ENCODE measurements at places on chromosomes 11 and 22. TPM values are rescaled to one million over a fixed set of nuclear protein-coding genes. Genes with fewer than 3 reads are reported as not detected.

Gene DMC1
- 14.2 TPM for total RNA-seq

Gene KRTAP5-1
- total RNA-seq, result not detected

DNA sequence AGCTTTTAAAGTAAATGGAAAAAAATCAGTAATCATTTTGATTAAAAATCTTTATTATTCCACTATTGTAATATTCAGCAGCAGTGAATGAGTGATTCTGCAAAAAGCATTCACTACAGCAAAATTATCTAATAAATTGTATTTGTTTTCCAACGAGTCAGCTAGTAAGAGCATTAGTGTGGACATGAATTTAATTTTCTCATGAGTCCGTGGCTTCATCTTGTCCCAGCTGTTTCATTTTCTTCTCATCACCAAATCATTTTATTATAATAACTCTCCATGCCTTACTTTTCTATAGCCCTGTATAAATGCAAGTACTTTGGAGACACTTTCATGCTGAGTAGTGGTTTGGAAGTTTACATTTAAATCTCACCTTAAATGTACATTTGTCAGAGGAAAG is 66.2 kb downstream of the FANCF start:
- H3K4me1 ChIP-seq, result no peaks in the 10 kb centered on the region
- no peak overlapping the region for H3K27ac ChIP-seq
- H3K36me3 ChIP-seq, result no peaks in the 10 kb centered on the region
- no peaks in the 10 kb centered on the region for H3K27me3 ChIP-seq

Gene GNG3
- 0.24 TPM for total RNA-seq

GRCh38 chr11:115550291-115551059 is 46.3 kb upstream of the CADM1 start:
- H3K27me3 ChIP-seq, result no peaks in the 10 kb centered on the region
- no peaks in the 10 kb centered on the region for H3K4me1 ChIP-seq
- no peak overlapping the region for H3K4me3 ChIP-seq
- no peak overlapping the region for H3K27ac ChIP-seq
- no peaks in the 10 kb centered on the region for H3K36me3 ChIP-seq
- DNase-seq, result no peak

- DNase-seq, result no peak
- H3K4me1 ChIP-seq, result peaks cover 5% of the 10 kb centered on the region
- no peaks in the 10 kb centered on the region for H3K36me3 ChIP-seq
- no peak overlapping the region for H3K4me3 ChIP-seq
- no peaks in the 10 kb centered on the region for H3K27me3 ChIP-seq
These were observed 539.3 kb downstream of the SOX6 start for GRCh38 chr11:15817001-15817400.

DNA sequence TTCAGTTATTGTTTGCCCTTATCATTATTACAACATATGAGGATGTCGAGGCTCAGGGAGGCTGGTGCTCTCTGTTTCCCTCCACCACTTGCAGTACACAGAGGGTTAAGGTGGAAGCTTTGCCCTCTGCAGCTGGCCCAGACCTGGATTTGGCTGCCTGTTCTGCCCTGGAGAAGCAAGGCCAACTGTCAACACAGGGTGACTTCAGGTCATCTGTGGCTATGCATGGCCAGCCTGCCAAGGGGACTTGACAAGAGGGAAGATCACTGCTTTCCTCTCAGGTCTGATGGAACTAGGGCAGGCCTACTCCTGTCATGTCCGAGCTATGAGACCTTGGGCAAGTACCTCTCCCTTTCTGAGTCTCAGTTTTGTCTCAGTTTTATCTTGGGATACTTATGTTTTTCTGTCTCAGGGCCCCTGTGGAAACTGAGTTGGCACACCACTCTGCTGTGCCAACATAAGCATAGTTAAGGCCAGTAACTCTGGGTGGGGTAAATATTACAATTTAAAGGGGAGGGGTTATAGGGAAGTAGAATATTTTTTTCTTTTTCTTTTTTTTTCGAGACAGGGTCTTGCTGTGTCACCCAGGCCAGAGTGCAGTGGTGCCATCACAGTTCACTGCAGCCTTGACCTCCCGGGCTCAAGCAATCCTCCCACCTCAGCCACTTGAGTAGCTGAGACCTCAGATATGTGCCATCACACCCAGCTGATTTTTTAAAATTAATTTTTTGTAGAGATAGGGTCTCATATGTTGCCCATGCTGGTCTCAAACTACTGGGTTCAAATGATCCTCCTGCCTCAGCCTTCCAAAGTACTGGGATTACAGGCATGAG is 2.4 kb upstream of the THRSP start:
- DNase-seq, result no peak
- H3K4me3 ChIP-seq, result no peak overlapping the region
- H3K36me3 ChIP-seq, result peaks cover 5% of the 10 kb centered on the region
- H3K4me1 ChIP-seq, result no peaks in the 10 kb centered on the region
- H3K27me3 ChIP-seq, result no peaks in the 10 kb centered on the region

Gene NXPE2
- not detected for total RNA-seq

DNA sequence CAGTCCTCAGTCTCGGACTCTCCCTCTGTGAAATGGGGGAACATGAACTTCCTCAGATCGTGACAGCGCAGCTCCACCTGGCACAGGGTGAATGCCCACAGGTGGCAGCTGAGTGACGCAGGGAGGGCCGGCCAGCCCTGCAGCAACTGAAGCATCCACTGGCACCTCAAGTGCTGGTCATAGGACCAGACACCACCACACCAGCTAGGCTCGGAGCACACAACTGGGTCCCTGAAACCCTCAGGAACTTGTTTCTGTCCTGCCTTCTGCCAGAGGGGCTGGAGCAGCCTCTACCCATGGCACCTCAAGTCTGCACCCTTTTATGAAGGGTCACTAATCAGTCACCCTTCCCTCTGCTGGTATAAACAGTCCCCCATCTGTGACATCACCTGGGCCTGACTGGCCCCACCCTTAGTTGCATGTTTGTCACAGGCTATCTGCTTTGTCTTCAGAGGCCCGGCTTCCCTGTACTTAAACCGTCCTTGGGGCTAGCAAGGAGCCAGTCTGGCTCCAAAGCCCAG is 7.4 kb upstream of the CDC42BPG start:
- peaks cover 74% of the 10 kb centered on the region for H3K4me1 ChIP-seq
- H3K27ac ChIP-seq, result peak overlapping the region; percentile 87
- H3K4me3 ChIP-seq, result peak overlapping the region; percentile 73
- H3K36me3 ChIP-seq, result peaks cover 40% of the 10 kb centered on the region

DNA sequence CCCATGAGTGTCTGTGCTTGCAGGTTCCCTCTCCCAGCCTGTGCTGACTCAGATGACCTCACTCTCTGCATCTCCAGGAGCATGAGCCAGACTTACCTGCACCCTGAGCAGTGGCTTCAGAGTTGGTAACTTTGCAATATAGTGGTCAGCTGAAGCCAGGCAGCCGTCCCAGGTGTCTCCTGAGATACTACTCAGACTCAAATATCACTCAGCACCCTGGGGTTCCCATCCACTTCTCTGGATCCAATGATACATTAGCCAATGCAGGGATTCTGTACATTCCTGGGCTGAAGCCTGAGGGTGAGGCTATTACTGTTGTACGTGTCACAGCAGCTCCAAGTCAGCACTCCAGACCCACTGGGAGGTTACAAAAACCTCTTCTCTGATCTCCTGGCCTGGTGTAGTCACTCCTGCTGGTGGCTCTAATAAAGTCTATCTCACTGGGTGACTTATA is 87.8 kb upstream of the TOP3B start:
- peaks cover 13% of the 10 kb centered on the region for H3K27me3 ChIP-seq
- H3K36me3 ChIP-seq, result no peaks in the 10 kb centered on the region
- H3K4me3 ChIP-seq, result no peak overlapping the region
- H3K4me1 ChIP-seq, result no peaks in the 10 kb centered on the region
- H3K27ac ChIP-seq, result no peak overlapping the region
- no peak for DNase-seq

- DNase-seq, result no peak
- H3K27ac ChIP-seq, result no peak overlapping the region
- H3K4me1 ChIP-seq, result peaks cover 1% of the 10 kb centered on the region
- H3K27me3 ChIP-seq, result peaks cover 22% of the 10 kb centered on the region
- H3K4me3 ChIP-seq, result no peak overlapping the region
These were observed 22.5 kb upstream of the MPPED1 start for GRCh38 chr22:43389227-43389836.

GRCh38 chr11:62182147-62182891 is 7.7 kb upstream of the SCGB1D1 start:
- H3K27ac ChIP-seq, result no peak overlapping the region
- no peak overlapping the region for H3K4me3 ChIP-seq
- H3K4me1 ChIP-seq, result no peaks in the 10 kb centered on the region
- no peak for DNase-seq
- peaks cover 16% of the 10 kb centered on the region for H3K27me3 ChIP-seq

Gene B3GAT1
- 0.28 TPM for total RNA-seq

Gene SAA1
- not detected for total RNA-seq

Gene OR2AG2
- total RNA-seq, result 0.62 TPM

Gene MMP11
- 0.70 TPM for total RNA-seq

- H3K4me3 ChIP-seq, result peak overlapping the region; percentile 81
- no peaks in the 10 kb centered on the region for H3K27me3 ChIP-seq
- peaks cover 62% of the 10 kb centered on the region for H3K4me1 ChIP-seq
- H3K36me3 ChIP-seq, result peaks cover 43% of the 10 kb centered on the region
- peak overlapping the region; percentile 99 for H3K27ac ChIP-seq
These were observed 21.6 kb upstream of the ADSL start for GRCh38 chr22:40324468-40325305.

DNA sequence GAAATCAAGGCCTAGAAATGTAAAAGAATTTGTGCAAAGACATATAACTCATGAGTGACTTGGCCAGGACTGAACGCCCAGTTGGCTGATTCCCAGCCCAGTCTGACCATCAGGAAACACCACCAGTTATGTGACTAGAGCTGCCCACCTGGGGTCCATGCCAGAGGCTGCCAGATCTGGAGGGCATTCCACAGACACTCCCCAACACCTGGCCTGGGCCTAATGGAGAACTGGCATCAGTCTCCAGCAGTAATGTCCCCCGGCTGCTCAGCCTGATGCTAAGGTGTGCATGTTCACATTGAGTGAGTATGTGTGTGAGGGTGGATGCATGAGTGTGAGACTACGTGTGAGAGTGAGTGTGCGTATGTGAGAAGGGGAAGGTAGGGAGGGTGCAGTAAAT is 15.7 kb downstream of the PLAAT3 start:
- no peaks in the 10 kb centered on the region for H3K27me3 ChIP-seq
- DNase-seq, result no peak
- no peak overlapping the region for H3K4me3 ChIP-seq

Gene PRR33
- not detected for total RNA-seq

DNA sequence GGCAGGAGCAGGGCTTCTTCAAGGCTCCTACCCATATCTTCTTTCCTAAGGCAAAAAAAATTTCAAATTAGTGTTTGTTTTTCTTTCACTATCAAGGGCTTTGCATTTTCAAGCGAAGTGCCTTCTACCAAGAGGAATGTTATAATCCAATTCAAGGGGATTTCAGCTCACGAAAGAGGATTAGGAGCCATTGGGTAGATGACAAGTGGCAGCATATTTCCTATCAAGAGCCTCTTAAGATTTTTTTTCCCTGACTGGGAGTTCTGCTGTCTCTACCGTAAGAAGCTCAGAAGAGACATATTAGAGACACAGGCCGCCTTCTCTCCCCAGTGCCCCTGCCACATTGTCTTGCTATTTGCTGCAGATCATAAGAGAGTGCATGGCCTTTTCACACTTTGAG is 55.9 kb upstream of the BMAL1 start:
- H3K27me3 ChIP-seq, result peaks cover 4% of the 10 kb centered on the region
- no peaks in the 10 kb centered on the region for H3K36me3 ChIP-seq
- no peak overlapping the region for H3K4me3 ChIP-seq

All from activated CD4-positive, alpha-beta T cell treated with anti-CD3 and anti-CD28 coated beads, Interleukin-2, amount 10 ng/mL, durations not matched to agents 24 days and 14 days (primary cell).